ENCODE measurements at places on chromosomes 5 and 9. TPM values are rescaled to one million over a fixed set of nuclear protein-coding genes. Genes with fewer than 3 reads are reported as not detected.

DNA sequence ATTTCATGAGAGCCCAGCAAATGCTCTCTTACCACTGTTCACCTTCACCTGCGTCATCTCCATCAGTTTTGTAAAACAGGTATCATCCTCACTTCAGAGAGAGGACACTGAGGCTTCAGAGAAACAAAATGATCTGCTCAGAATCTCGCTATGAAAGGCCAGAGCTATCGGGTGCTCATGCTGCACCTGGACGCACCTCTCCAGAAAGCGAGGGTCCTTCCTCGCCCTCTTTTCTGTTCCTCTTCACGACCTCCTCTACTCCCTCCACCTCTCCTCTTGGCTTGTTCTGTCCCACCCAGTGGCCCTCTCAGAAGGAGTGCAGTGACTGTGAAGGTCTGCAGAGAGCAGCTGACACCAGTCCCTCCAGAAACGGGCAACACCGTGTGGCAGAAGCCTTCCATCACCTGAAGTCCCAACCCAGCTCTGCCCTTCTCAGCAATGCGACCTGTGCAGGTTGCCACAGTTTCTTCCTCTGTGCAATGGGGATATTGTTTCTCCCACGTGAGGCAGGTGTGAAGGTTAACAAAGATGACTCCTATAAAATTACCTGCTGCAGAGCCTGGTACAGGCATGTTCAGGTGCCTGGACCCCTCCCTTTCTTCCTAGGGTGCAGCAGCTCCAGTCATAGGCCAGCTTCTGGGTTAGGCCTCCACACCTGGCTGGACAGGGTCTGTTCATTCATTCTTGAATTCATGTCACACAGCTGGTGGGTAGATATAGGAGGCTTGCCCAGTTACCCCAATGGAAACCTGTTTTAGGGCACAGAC, 45.3 kb upstream of the ANGPTL2 start:
- H3K27me3 ChIP-seq = no peaks in the 10 kb centered on the region
- H3K27ac ChIP-seq = no peak overlapping the region
- H3K36me3 ChIP-seq = no peaks in the 10 kb centered on the region
- H3K4me3 ChIP-seq = no peak overlapping the region

GRCh38 chr5:83993803-83994202, 273.1 kb upstream of the HAPLN1 start:
- H3K4me1 ChIP-seq = no peaks in the 10 kb centered on the region
- H3K27me3 ChIP-seq = no peaks in the 10 kb centered on the region
- H3K27ac ChIP-seq = no peak overlapping the region
- no peak for DNase-seq

DNA sequence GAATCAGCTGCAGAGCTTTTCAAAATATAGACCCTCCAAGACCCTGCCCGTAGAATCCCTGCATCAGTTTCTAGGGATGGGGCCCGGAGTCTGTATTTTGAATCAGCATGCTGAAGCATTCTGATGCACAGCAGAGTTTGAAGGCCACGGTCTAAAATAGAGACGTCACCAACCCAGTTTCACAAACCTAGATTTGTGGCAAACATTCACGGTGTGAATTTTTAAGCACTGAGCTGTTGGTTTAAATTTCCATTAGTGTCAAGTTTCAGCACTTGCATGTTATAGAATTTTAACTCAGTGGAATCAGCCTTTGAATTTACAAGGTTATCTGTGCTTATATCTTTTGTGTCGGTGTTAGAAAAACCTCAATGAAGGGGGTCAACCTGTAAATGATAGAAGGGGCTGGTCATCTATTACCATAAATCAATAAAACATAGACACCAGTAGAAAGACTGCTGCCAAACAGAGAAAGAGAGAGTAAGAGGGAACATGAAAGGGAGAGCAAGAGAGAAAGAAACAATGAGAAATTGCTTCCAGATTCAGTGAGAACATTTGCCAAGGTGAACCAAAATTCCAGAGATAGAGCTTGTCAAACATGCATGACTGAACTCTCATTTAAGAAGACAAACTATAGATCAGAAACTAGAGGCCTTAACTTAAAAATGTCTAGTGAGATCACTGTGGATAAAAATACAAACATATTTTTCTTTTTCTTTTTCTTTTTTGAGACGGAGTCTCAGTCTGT, 414.9 kb downstream of the ZSWIM6 start:
- no peaks in the 10 kb centered on the region for H3K27me3 ChIP-seq
- no peak overlapping the region for H3K27ac ChIP-seq
- no peak for DNase-seq

GRCh38 chr9:12696931-12697622, 3.9 kb downstream of the TYRP1 start:
- H3K27me3 ChIP-seq = no peaks in the 10 kb centered on the region
- no peaks in the 10 kb centered on the region for H3K4me1 ChIP-seq
- DNase-seq = no peak
- no peak overlapping the region for H3K27ac ChIP-seq
- H3K4me3 ChIP-seq = no peak overlapping the region

- no peaks in the 10 kb centered on the region for H3K4me1 ChIP-seq
- H3K27ac ChIP-seq = no peak overlapping the region
- DNase-seq = no peak
- no peaks in the 10 kb centered on the region for H3K36me3 ChIP-seq
- no peaks in the 10 kb centered on the region for H3K27me3 ChIP-seq
These were observed 349.2 kb downstream of the DEPDC1B start for GRCh38 chr5:60350794-60351193.

Gene ECM2
- total RNA-seq = not detected

Gene NRG2
- total RNA-seq = not detected

Gene KCNMB1
- not detected for total RNA-seq

Gene PPP2R2B
- total RNA-seq = 1.1 TPM

Gene AGXT2
- total RNA-seq = not detected

Gene DBH
- not detected for total RNA-seq
